ENCODE measurements at places on chromosomes 4 and X. TPM values are rescaled to one million over a fixed set of nuclear protein-coding genes. Genes with fewer than 3 reads are reported as not detected.

DNA sequence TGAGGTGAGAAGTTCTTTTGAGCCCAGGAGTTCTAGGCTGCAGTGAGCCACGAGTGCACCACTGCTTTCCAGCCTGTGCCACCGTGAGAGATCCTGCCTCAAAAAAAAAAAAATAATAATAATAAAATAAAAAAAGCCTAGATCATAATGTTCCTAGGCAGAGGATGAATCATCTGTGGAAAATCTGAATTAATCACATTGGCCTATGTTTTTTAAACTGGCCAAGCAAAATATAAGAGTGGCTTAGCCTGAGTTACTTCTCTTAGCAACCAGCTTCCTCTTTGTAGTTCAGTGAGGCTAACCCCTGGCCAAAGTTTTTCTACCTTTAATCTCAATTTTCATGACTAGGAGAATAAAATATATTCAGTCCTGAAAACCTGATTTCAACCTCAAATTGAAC is 614.6 kb downstream of the PPP4R3C start:
- DNase-seq, result no peak
- no peak overlapping the region for H3K27ac ChIP-seq
- no peaks in the 10 kb centered on the region for H3K4me1 ChIP-seq
- H3K27me3 ChIP-seq, result no peaks in the 10 kb centered on the region
- no peaks in the 10 kb centered on the region for H3K36me3 ChIP-seq

DNA sequence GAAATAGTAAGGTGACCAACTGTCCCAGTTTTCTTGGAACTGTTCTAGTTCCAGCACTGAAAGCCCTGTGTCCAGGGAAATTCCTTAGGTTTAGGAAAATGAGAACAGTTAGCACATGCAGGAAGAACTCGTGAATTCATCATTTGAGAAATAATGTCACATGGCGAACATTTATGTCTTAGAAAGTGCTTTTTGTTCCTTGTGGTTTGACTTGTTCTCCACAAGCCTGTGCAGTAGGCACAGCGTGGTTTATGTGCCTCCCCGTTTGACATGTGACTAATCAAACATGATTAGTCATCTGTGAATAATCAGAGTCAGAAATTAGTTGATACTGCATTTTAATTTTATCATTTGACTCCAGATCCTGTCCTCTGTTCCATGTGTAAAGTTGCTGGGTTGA is 556.0 kb upstream of the CPEB2 start:
- no peaks in the 10 kb centered on the region for H3K4me1 ChIP-seq
- no peaks in the 10 kb centered on the region for H3K27me3 ChIP-seq
- DNase-seq, result no peak
- no peaks in the 10 kb centered on the region for H3K36me3 ChIP-seq
- no peak overlapping the region for H3K4me3 ChIP-seq
- no peak overlapping the region for H3K27ac ChIP-seq

KLHL13 gene
- polyA plus RNA-seq, result not detected

PRMT9 gene
- 9.1 TPM for polyA plus RNA-seq
